Activated CD4-positive, alpha-beta T cell treated with anti-CD3 and anti-CD28 coated beads, Interleukin-2, amount 10 ng/mL, durations not matched to agents 24 days and 14 days (primary cell): ENCODE measurements at places on chromosomes 7 and 10. TPM values are rescaled to one million over a fixed set of nuclear protein-coding genes. Genes with fewer than 3 reads are reported as not detected.

The BTBD16 gene
- not detected in 2 replicates for total RNA-seq

The CHN2 gene
- 0.33 TPM in 1 of 2 replicates, not detected in the other for total RNA-seq

The PNLIP gene
- total RNA-seq: not detected in 2 replicates

The GPR85 gene
- total RNA-seq: not detected in 2 replicates

The TAX1BP1 gene
- 80.3 and 91.5 TPM in 2 replicates for total RNA-seq

The CLDN3 gene
- not detected in 2 replicates for total RNA-seq

GRCh38 chr10:123318516-123318915 is 164.3 kb downstream of the BUB3 start:
- DNase-seq: no peak
- H3K36me3 ChIP-seq: no peaks in the 10 kb centered on the region
- H3K27ac ChIP-seq: no peak overlapping the region
- no peaks in the 10 kb centered on the region for H3K27me3 ChIP-seq
- H3K4me3 ChIP-seq: no peak overlapping the region

- no peak overlapping the region for H3K27ac ChIP-seq
- H3K36me3 ChIP-seq: peaks cover 61% of the 10 kb centered on the region
- no peak overlapping the region for H3K4me3 ChIP-seq
- H3K27me3 ChIP-seq: no peaks in the 10 kb centered on the region
Observed at GRCh38 chr7:24816868-24817267, 59.6 kb upstream of the GSDME start.

DNA sequence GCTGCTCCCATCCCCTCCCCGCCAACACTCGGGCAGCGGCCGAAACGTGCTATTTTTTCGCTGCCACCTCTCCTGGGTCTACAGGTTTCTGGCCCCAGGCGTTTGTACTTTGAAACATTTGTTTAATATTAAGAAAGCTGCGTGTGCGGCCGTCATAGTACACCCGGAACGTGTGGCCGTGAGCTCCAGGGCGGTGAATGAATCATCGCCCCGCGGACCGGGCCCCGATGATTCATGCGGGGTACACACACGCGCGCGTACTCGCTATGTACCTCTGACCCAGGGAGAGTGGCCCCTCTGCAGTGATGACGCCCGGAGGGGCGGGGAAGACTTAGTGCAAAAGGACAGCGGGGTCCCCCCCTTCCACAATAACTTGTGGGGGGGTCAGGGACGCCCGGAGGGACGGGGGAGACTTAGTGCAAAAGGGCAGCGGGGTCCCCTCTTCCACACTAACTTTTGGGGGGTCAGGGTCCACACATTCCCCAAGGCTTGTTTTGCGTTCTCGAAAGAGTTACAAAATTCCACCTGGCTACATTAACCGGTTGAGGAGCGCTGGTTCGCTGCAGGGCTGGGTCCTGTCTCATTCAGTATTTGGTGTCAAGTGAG is 56.5 kb upstream of the PCGF5 start:
- peak overlapping the region; percentile 89 for H3K4me3 ChIP-seq
- peaks cover 20% of the 10 kb centered on the region for H3K36me3 ChIP-seq
- peaks cover 33% of the 10 kb centered on the region for H3K4me1 ChIP-seq
- H3K27me3 ChIP-seq: peaks cover 6% of the 10 kb centered on the region
- peak overlapping the region; percentile 92 for H3K27ac ChIP-seq

DNA sequence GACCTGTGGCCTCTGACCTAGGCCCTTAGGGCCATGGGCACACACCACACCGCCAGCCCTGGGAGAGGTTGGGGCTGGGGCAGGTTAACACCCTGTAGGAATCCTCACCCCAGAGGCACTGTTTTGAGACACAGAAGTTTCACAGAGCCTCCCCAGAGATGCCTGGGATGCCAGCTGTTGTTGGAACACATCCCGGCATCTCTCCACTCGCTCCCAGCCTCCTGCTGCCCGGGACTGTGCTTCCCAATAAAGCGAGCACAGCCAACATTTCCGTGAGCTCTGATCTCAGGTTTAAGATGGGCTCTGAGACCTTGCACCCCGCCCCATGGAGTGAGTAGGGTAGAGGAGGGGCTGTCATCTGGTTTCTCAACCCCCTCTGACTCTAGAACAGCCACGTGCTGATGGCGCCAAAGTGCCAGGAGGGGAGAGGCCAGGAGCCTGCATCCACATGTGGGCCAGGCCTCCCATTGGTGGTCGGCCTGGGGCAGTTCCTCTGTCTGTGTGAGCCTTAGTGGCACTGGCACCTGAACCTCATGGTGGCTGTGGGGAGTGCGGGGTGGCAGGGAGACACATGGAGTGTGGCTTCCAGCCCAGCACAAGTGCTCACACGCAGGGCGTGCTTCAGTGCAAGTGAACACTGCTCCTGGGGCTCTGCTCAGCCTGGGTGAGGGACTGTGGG is 54.7 kb downstream of the RASGEF1A start:
- no peaks in the 10 kb centered on the region for H3K27me3 ChIP-seq
- no peaks in the 10 kb centered on the region for H3K36me3 ChIP-seq

DNA sequence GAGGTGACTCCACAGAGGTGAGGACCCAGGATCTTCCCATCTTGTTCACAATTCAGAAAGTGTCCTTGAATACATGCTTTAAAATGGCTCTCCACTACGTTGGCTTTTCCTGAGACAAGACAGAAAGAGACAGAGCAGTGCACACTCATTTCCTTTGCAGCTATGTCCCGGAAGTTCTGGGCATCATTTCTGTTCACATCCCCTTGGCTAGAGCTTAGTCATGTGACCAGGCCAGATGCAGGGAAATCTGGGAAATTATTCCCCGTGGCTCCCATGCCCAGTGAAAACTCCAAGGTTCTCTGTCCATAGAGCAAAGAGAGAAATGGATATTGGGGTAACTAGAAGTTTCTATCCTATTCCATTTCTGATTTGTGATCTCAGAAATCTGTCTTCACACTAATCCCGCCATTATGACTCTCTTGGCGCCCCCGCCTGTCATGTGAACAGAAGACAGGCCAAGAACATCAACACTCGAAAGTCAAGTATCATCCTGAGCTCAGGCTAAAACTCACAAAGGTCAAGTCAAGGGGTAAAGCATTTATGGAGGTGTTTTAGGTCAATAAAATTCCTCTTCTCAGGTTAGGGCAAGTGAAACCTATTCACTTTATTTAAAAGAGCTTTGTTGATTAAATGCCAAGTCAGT is 251.4 kb upstream of the HABP2 start:
- no peaks in the 10 kb centered on the region for H3K4me1 ChIP-seq
- H3K27ac ChIP-seq: no peak overlapping the region
- DNase-seq: no peak
- H3K36me3 ChIP-seq: no peaks in the 10 kb centered on the region
- no peak overlapping the region for H3K4me3 ChIP-seq

GRCh38 chr7:138001529-138002095 is at the start of gene CREB3L2:
Gene CREB3L2 (minus strand): TSS chr7:138002086. CDS start chr7:138001705, 381 bp downstream.
- DNase-seq: peak; percentile 90
- peak within 1 kb of the TSS; percentile 94 for H3K27ac ChIP-seq
- H3K4me3 ChIP-seq: peak within 1 kb of the TSS; percentile 87
- H3K4me1 ChIP-seq: peaks cover 33% of the 10 kb centered on the region

DNA sequence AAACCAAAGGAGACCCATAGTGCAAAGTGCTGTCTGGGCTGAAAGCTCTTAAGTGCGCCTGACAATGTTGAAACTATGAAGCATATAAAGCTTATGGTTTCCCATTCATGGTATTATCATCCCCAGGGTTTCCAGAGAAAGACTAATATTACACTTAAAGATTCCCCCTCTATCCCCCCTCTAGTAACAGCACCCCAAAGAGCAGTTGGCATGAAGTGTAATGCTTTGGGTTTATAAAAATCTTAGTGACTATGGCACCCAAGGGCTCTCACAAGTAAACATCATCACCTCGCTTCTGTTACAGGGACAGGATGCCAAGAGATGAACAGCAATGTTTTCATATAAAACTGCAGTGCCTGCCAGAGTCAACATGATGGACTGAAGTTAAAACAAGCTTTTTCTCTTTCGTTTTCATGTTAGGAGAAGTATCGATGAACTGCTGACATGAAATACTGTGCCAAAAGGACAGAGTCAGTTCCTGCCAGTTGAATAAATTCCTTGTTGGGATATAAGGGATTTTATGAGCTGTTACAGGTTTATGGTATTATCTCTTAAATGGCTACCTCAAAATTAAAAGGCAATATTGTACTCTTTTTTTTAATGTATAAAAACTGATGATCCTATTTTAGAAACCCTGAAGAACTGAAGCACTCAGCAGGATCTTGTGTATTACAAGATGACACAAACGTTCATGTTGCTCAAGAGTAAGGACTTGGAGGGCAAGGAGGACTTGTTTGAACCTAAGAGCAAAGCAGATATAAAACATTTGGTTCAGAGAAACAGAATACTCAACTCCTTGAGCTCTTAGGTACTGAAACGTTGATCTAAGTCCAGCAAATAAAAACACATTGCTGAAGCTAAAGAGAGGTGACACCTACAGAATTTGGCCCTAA is 203.7 kb upstream of the IMMP2L start:
- H3K27me3 ChIP-seq: no peaks in the 10 kb centered on the region
- no peaks in the 10 kb centered on the region for H3K4me1 ChIP-seq
- H3K27ac ChIP-seq: no peak overlapping the region
- no peaks in the 10 kb centered on the region for H3K36me3 ChIP-seq

- H3K27ac ChIP-seq: no peak overlapping the region
- no peaks in the 10 kb centered on the region for H3K27me3 ChIP-seq
- no peak for DNase-seq
- H3K4me1 ChIP-seq: peaks cover 4% of the 10 kb centered on the region
Observed at GRCh38 chr7:27843584-27844305, 103.8 kb downstream of the TAX1BP1 start.

GRCh38 chr7:151425670-151426440 is 14.1 kb downstream of the CRYGN start:
- no peak for DNase-seq
- no peak overlapping the region for H3K4me3 ChIP-seq
- H3K27me3 ChIP-seq: peaks cover 22% of the 10 kb centered on the region
- no peaks in the 10 kb centered on the region for H3K36me3 ChIP-seq
- H3K4me1 ChIP-seq: peaks cover 21% of the 10 kb centered on the region

DNA sequence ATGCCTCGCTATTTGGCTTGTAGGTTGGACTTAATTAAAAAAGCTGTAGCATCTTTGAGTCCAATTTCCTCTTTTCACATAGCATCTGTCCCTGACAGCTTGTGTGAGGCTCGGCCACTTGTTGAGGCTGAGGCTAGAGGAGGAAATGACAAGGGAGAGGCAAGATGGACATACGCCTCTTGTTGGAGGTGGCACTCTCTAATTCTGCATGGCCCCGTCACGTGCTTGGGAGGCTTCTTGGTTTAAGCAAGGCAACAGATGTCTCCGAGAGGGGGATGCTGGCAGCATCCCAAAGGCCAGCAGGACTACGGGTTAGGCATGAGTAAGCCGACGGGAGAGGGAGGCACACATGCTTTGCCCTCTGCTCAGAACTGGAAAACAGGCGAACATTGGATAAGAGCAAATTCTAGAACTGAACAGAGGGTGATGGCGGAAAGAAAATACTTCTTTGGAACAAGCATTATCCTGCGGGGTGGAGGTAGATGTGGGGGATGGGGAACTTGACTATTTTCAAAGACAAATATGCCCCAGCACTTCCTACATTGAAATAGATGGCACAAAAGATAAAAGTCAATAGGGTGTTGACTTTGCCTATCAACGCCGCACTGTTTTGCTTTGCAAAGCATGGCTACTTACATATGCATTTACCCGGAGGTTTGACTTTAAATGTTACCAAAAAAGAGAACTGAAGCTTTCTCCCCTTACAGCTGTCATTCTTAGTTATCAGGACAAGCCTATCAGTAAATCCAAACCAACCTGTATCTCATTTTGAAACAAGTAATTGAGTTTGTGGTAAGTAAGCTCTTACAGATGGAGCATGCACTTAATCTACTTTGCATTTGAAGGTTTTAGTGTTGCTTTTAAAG is 94.8 kb downstream of the CHN2 start:
- H3K4me3 ChIP-seq: no peak overlapping the region
- no peak overlapping the region for H3K27ac ChIP-seq
- DNase-seq: no peak
- peaks cover 14% of the 10 kb centered on the region for H3K4me1 ChIP-seq

- H3K36me3 ChIP-seq: no peaks in the 10 kb centered on the region
- H3K4me3 ChIP-seq: no peak overlapping the region
- H3K27me3 ChIP-seq: no peaks in the 10 kb centered on the region
- no peak overlapping the region for H3K27ac ChIP-seq
- no peaks in the 10 kb centered on the region for H3K4me1 ChIP-seq
Observed at GRCh38 chr10:94076325-94076841, 82.7 kb downstream of the PLCE1 start.

GRCh38 chr10:70253878-70254765 is 20.9 kb upstream of the PPA1 start:
- H3K27ac ChIP-seq: no peak overlapping the region
- H3K27me3 ChIP-seq: peaks cover 49% of the 10 kb centered on the region
- H3K4me3 ChIP-seq: no peak overlapping the region
- peaks cover 8% of the 10 kb centered on the region for H3K4me1 ChIP-seq

GRCh38 chr10:96670786-96671185 is 49.5 kb downstream of the PIK3AP1 start:
- H3K36me3 ChIP-seq: no peaks in the 10 kb centered on the region
- no peak overlapping the region for H3K4me3 ChIP-seq
- H3K4me1 ChIP-seq: peaks cover 7% of the 10 kb centered on the region
- H3K27ac ChIP-seq: no peak overlapping the region
- no peaks in the 10 kb centered on the region for H3K27me3 ChIP-seq
- no peak for DNase-seq

GRCh38 chr10:63866075-63866746 is 345.0 kb downstream of the REEP3 start:
- no peak overlapping the region for H3K4me3 ChIP-seq
- H3K27ac ChIP-seq: no peak overlapping the region
- H3K4me1 ChIP-seq: peaks cover 5% of the 10 kb centered on the region

DNA sequence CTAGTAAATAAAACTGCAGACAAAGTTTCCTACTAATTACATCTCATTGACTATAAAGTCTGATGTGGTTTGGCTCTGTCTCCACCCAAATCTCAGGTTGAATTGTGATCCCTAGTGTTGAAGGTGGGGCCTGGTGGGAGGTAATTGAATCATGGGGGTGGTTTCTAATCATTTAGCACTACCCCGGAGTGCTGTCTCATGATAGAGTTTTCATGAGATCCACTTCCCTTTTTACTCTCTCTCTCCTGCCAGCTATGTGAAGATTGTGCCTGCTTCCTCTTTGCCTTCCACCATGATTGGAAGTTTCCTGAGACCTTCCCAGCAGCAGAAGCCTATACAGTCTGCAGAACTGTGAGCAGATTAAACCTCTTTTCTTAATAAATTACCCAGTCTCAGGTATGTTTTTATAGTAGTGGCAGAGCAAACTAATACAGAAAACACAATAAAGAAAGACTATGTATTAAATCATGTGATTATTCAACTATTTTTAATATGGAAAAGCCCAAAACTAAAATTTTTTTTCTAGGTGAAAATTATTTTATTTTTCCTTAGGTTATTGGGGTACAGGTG is 232.1 kb downstream of the FZD1 start:
- no peaks in the 10 kb centered on the region for H3K4me1 ChIP-seq
- H3K27ac ChIP-seq: no peak overlapping the region
- H3K27me3 ChIP-seq: no peaks in the 10 kb centered on the region
- no peak overlapping the region for H3K4me3 ChIP-seq
- DNase-seq: no peak
